Renal pelvis (tissue), 12 donors: ENCODE measurements at places on chromosomes 1 and 21. TPM values are rescaled to one million over a fixed set of nuclear protein-coding genes. Genes with fewer than 3 reads are reported as not detected.
A peak's percentile ranks its signal among the peaks of the same experiment; 100 is the strongest.

DNA sequence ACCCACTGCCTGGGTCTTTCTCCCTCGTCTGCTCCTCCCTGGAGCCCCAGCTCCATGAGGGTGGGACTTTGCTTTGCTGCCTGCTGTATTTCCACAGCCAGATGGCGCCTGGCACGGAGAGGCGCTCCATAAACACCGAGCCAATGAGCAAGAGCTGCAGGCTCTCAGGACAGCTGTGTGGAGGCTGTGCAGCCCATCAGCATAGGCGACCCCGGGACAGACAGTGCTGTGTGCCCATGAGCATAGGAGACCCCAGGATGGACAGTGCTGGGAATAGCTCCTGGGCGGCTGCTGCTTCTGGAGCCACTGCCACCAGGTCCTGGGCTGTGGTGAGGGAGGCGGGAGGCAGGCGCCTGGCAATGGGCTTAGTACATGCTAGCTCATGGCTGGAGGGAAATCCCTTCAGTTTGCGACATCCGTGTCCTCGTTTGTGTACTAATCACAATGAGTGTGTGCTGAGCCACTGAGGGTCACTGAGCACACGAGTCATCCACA, 29.2 kb downstream of the CEP104 start:
- no peak for DNase-seq

- DNase-seq, result no peak
Measured at GRCh38 chr21:44458971-44459711, 3.8 kb downstream of the LRRC3 start.

The S100A2 gene
- 5.8 TPM for polyA plus RNA-seq

The CHI3L1 gene
- 9.7 TPM for polyA plus RNA-seq

GRCh38 chr1:13627127-13627526, 43.5 kb downstream of the PDPN start:
- no peak for DNase-seq

The ATF3 gene
- 10.1 TPM for polyA plus RNA-seq

GRCh38 chr1:155847823-155848529, 9.0 kb downstream of the GON4L start:
- DNase-seq, result no peak

The CFHR2 gene
- polyA plus RNA-seq, result not detected

The CFHR1 gene
- 0.13 TPM for polyA plus RNA-seq

GRCh38 chr1:980137-980571, 1.7 kb downstream of the PERM1 start:
- DNase-seq, result no peak

- DNase-seq, result peak; percentile 70
Measured at GRCh38 chr1:147890177-147890790, 12.3 kb upstream of the GJA8 start.

The SYPL2 gene
- 8.3 TPM for polyA plus RNA-seq

DNA sequence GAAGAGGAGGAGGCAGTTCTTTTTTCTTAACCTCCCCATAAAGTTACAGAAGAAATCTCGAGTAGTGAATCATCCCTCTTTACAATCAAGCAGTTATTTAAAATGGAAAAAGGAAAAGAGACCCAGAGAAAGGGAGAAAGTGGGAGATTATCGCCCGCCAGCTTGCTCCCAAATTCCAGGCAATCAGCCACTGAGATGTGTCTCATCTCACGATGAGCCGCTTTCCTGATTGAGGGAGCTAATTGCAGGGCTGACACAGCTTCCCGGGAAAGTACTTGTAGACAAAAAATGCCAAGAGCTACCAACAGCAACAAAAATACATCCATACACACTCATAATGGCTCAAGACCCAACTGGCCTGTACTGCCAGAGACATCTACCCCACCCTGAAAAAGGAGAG, 191.6 kb upstream of the ZC3H12A start:
- no peak for DNase-seq

- no peak for DNase-seq
Measured at GRCh38 chr1:65719391-65719790, 73.3 kb upstream of the PDE4B start.

- DNase-seq, result no peak
Measured at GRCh38 chr1:160338580-160338979, 4.5 kb downstream of the COPA start.

The ZFP69B gene
- 5.1 TPM for polyA plus RNA-seq

DNA sequence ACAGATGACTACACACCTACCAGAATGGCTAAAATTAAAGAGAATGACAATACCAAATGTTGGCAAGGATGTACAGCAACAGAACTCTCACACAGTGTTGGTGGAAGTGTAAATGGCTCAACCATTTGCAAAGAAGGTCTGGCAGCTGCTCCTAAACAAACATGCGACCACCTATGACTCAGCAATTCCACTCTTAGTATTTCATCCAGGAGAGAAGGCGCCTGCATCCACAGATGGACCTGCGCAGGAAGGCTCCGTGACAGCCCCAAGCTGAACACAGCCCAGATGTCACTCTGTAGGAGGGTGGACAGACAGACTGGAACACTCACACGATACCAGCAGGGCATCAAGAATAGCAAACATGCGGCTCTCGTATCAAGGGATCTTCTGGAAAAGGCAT, 6.7 kb downstream of the PTTG1IP start:
- DNase-seq, result no peak

The TNFRSF25 gene
- 20.2 TPM for polyA plus RNA-seq

The CCDC17 gene
- polyA plus RNA-seq, result 2.1 TPM

- no peak for DNase-seq
Measured at GRCh38 chr1:171279678-171280077, 31.4 kb downstream of the FMO1 start.

The CFH gene
- polyA plus RNA-seq, result 20.4 TPM

- no peak for DNase-seq
Measured at GRCh38 chr1:210910020-210910575, 223.8 kb downstream of the KCNH1 start.

GRCh38 chr1:246794828-246795671, 70.8 kb downstream of the SCCPDH start:
- DNase-seq, result no peak

DNA sequence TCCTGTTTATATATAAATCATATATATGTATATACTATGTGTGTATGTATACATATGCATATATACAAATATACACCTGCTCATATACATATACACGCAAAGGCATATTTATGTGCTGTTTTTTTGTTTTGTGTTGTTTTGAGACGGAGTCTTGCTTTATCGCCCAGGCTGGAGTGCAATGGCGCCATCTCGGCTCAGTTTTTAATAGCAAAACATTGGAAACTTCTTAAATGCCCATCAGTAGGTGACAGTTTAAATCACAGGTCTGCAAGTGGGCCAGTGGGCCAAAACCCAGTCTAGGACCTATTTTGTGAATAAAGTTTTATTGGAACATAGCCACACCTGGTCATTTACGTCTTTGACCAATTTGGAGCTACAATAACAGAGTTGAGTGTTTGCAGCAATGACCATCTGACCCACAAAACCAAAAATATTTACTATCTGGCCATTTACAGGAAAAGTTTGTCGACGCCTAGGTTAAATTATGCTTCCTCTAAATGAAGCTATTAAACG, 132.3 kb downstream of the TOMM20 start:
- no peak for DNase-seq

DNA sequence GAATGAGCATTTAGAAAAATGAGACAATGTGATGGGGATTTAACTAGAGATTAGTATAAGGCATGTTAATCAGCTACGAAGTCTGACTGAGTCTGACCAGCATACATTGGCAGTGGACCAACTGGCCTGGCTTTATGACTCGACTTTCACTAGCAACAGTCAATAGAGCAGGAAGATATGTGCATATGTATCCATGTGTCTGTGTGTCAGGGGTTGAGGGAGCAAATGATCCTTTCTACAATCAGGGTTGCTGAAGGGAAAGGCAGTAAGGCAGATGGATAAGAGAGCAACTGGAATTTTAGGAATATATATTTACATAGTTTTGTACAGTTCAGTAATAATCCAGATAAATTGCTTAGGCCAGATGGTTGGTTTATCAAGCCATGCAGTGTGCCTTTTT, 645.6 kb downstream of the PLA2G4A start:
- no peak for DNase-seq

The TMCC2 gene
- polyA plus RNA-seq, result 7.2 TPM

DNA sequence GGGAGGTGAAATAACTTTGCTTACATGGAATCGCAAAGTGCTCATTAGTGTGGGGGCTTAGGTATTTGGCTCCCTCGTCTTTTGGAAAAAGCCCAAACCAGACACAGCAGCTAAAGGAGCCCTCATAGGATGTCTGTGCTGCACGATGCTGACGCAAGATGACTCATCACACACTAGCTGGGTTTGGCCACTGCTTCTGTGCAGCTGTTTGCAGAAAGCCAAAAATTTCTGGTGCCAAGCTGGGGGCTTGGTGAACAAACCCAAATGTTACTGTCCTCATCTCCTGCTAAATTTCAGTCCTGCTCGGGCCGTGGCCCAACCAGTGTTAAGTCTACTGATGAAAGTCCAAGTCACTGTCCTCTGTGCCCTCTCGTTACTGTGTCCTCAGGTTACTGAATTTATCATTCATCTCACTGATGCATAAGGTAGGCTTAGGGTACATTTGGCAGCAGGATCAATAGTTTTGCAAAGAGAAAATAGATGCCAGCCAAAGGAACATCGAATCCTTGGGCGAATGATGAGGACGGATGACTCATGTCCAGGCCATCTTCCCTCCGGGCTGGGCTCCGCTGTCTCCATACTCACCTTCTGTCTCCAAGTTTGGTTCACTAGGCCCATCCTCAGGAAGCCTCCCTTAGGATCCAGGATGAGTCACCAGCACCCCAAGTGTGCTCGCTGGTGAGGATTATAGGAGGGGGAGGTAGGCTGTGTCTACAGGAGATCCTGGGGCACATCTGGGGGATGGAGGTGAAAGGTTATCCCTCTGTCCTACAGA, 177.7 kb downstream of the ADSS2 start:
- no peak for DNase-seq

The AMY1C gene
- not detected for polyA plus RNA-seq

DNA sequence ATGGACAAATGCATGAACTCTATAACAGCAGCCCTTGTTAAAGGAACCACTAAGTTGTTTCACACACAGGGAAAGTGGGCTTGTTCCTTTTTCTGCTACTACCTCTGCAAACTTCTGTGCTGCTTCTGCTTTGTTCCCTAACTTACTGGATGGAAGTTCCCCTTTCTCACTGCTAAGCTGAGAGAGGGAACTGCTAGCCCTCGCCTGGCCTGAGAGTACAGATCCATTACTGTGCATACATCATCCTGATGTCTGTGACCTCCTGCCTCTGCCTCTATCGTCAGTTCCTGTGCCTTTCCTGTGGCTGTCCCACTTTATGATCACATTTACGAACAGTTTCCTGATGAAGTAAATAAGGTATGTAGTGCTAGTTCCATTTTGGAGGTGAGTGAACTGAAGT, 3.5 kb downstream of the GNAT2 start:
- no peak for DNase-seq

DNA sequence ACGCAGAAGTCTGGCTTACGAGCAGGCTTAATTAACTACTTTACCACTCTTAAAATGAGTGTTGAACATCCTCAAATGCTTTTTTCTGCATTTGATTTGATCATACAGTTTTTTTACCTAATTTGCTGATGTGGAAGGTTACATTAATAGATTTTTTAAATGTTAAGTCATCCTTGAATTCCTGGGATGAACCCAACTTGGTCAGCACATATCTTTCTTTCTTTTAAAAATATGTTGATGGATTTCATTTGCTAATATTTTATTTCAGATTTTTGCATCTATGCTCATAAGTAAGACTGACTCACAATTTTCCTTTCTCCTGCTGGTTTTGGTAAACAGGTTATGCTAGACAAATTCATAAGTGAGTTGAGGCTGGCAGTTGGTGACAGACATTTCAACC, 82.9 kb downstream of the LHX4 start:
- no peak for DNase-seq

DNA sequence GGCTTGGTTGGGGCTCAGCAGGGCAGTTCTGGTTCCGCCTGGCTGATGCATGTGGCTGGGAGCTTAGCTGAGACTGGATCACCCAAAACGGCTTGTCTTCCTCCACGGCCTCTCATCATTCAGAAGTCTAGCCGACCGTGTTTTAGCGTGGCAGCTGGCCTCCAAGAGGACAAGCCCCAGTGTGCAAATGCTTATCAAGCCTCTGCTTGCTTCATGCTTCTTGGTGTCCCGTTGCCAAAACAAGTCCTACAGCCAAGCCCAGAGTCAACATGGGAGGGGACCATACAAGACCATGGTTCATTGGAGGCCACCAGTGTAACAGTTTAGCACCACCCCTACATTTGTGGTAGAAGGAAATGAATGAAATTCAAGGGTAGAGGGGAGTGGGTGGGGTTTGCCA, 10.5 kb upstream of the KDF1 start:
- no peak for DNase-seq
